ELF-1 (cell line): ENCODE measurements at places on chromosomes 7 and 10.

DNA sequence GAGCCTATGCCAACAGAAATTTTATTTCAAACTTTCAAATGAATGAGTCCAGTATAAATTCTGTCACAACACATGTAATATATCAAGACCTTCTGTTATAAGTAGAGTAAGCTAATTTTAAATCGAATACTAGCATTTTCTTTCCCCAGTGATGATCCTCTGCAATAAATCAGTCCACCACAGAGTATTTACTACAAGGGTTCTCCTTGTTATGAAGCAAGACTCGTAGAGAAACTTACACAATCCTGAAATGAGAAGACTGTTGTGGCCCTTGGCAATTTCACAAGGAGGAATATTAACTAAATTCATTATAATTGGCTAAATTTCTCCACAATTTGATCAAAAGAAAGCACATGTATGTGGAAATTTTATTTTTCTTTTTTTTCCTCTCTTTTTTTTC lies 312.4 kb upstream of the DGKB start:
- no peak for DNase-seq

DNA sequence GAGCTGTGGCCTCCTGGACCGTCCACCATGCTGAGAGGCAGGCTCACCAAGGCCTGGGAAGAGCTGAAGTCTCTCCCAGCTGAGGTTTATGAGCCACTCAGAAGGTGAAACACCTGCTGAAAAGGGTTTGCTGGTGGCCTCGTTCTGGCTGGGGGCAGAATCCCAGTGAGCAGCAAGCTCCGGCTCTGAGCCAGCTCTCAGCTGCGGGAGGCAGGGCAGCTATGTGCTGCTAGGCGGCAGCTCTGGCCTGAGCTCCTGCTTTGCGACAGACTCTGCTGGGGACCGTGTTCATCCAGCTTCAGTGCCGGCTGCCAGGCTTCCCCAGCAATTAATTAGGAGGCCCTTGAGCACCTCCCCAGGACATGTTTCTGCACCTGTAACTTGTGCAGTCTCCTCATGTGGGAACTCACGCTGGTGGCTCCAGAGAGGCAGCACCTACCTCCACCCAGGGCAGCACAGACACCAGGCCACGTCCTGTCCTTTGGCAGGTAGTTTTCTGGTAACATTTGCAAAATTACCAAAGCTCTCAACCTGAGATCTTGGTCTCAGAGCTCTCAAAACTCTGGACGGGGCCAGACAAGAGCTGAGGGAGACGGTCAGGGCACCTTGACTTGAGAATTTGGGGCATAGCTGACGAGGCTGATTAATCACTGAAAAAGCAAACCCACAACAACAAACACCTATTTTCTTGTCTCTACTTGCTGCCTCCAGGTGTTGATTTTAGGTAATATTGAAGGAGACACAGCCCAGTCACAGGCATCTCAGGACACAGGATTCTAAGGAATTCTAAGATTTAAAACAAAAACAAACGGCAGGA lies 185.0 kb downstream of the TCERG1L start:
- DNase-seq, result peak; percentile 53

GRCh38 chr7:37510043-37510634 lies 61.5 kb upstream of the ELMO1 start:
- DNase-seq, result no peak

DNA sequence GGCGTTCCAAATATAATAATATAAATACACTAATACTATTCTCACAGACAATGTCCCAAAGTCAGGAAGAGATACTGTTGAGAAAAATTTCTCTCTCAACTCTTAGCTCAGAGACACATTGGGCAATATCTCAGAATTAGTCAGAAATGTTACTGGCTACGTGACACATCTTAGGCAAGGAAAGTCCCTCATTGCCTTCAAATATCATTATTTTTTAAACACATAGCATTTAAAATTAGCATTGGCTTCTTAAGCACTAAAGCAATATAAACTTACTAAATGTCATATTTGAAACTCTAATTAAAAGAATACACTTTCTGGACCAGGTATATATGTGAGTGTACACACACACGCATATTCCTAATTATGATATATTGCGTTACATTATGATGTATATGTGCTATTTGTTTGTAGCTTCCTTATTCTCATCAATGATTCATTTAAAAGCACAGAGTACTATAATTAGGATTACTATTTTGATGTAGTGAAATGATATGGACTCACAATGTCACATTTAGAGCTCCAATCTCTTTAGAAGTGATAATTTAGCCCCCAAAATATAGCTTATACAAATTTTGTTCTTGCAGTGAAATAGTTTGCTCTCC lies 255.8 kb downstream of the TWIST1 start:
- no peak for DNase-seq

- DNase-seq, result no peak
These were observed 130.6 kb upstream of the LSM8 start for GRCh38 chr7:118053353-118053752.

- DNase-seq, result no peak
These were observed 22.6 kb downstream of the AQP1 start for GRCh38 chr7:30934225-30934624.

DNA sequence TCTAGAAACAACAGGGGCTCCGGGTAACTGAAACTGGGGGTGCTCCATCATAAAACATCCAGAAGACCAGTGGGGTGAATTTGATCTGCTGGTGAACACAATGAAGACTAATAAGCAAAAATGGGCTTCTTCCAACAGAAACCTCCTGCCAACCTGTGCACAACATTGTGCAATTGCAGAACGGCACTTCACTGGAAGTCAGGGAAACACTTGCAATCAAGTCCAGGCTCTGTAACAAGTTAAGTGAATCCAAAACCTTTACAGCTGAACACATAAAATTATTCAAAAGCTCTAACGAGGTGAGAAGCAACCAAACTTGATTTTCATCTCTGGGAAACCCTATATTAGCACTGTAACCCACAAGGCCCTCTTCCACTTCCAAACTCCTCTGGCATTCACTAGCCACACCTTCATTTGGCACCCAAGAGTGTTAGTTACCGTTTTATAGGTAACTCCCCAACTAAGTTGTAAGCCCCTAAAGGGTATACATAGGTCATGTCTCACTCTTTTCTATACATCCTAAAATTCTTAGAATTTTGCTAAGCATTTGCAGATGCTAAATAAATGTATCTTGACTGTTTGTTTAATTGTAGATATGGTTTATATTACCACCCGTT lies 22.0 kb downstream of the IMMP2L start:
- DNase-seq, result no peak

GRCh38 chr7:44212581-44213184 lies 11.9 kb downstream of the YKT6 start:
- DNase-seq, result no peak

GRCh38 chr10:132065491-132066105 lies at the start of gene JAKMIP3:
TSS of gene JAKMIP3 (plus strand) at chr10:132065946. CDS start at chr10:132104809, 38,863 bp downstream.
- DNase-seq, result peak; percentile 83

GRCh38 chr7:136405931-136406777 lies 429.0 kb upstream of the MTPN start:
- peak; percentile 77 for DNase-seq

GRCh38 chr7:101450064-101450463 lies 87.4 kb downstream of the COL26A1 start:
- DNase-seq, result no peak

DNA sequence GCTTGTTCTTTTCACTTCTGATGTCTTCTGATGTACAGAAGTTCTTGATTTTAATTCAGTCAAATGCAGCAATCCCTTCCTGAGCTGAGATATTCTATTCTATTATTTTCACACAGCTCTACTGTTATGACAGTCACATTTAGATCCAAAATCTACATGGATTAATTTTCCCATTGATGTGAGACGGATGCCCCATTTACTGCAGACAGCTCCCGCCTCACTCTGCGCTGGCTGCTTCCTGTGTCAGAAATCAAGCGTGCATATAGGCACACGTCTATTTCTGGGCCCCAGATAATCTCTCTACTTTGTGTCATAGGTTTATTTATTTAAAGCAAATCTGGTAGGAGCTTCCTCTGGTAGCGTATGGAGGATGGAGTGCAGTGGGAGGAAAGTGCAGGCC lies 6.7 kb downstream of the BNIP3 start:
- no peak for DNase-seq

- DNase-seq, result no peak
These were observed 362.0 kb upstream of the NFE2L3 start for GRCh38 chr7:25789701-25790640.

DNA sequence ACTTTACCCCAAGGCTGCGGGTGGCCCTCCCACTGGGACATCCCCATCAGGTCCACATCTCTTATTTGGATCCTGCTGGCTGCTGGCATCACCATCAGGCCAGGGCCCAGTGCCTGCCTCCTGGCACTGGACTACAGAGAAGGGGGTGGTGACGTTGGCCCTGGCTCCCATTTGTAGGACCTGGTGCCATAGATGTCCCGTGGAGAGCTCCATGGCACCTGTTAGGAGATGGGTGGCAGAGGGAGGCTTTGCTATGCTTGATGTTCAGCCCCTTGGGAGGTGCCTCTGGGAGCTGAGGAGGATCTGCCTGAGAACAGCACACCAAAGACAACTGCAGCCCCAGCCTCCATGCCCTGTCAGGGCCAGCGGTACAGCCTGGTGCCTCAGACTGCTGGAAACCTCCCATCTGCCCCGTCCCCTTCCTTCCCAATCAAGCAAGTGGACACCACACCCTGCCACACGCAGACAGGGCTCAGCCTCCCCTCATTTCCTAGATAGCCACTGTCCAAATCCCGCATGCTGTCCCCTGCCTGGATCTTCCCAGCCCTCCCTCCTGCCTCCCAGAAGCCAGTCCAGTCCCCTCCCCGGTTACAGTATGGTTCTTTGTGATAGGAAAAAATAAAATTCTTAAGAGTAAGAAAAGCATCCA lies 230.0 kb upstream of the GRB10 start:
- no peak for DNase-seq

GRCh38 chr7:15571301-15571878 lies 9.6 kb upstream of the AGMO start:
- DNase-seq, result no peak

- peak; percentile 50 for DNase-seq
These were observed 38.0 kb downstream of the INPP5A start for GRCh38 chr10:132575320-132576201.

- DNase-seq, result no peak
These were observed 18.1 kb upstream of the AKR1E2 start for GRCh38 chr10:4807761-4808507.

DNA sequence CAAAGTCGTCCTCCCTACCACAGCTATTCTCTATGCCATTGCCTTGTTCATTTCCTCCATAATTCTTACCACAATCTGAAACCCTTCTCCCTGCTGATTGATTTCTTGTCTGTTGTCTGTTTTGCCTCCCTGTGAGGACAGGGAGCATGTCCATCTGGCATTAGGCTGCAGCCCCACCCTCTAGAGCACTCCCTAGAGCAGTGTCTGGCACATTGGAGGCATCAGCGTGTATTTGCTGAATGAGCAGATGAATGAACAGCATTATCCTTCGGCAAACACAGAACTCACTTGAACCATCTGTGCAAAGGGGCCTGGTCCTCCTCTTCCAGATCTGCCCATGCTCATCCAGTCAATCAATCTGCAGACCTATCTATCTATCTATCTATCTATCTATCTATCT lies 5.1 kb upstream of the DMBT1 start:
- no peak for DNase-seq

- no peak for DNase-seq
These were observed 16.2 kb upstream of the NME8 start for GRCh38 chr7:37832194-37832593.

DNA sequence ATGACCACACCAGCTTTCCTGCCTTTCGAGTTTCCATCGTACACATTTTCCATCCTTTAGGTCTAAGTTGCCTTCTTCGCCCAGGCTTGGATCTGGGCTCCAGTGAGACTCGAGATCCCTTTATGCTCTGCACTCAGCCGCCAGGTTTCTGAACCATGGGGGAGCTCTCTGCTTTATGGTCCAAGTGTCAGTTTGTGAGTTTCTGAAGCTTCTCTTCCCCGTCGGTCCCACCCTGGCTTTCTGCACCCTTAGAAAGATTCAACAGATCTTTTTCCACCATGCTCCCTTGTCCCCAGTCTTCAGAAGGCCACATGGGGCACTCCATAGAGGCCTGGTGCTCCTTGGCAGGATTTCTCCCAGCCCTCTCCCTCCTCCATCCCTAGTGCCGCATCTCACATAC lies 402.0 kb downstream of the PTPRN2 start:
- DNase-seq, result no peak

DNA sequence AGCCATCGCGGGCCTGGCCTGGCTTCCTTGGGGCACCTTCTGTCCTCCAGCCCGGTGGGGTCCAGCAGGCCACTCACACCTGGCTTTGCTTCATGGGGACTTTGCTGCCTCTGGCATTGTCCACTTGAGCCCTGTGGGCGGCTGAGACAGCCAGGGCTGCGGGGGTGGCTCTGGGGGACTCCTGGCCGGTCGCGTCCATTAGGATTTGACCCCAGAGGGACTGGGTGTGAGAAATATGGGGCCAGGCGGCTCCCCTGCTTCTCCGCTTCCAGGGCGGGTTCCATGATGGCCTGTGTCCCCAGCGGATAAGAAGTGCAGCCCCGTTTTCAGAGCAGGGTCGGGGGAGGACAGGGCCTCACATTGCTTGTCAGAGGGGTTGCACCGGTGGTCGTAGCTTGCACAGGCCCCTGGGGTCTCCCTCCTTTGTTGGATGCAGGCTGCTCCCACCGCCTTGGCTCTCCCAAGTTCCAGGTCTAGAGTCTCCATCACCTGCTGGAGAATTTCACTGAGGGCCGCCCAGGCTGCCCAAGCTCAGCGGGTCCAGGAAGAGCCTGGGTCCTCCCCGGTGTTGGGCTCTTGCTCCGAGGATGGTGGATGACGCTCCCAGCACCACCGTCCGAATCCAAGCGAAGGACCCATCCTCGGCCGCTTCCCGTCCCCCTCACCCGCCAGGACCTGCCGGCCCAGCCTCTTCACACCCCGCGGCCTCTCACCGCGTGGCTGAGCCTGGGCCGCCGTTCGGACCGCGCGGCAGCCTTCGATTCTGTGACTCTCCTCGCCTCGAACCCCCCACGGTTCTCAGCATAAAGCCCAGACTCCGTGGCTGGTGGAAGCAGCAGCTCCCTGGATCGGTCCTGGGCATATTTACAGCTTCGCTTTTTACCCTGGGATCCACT lies 140.1 kb downstream of the DYNC2I1 start:
- peak; percentile 23 for DNase-seq

GRCh38 chr7:91759205-91759863 lies 121.2 kb downstream of the MTERF1 start:
- peak; percentile 85 for DNase-seq

DNA sequence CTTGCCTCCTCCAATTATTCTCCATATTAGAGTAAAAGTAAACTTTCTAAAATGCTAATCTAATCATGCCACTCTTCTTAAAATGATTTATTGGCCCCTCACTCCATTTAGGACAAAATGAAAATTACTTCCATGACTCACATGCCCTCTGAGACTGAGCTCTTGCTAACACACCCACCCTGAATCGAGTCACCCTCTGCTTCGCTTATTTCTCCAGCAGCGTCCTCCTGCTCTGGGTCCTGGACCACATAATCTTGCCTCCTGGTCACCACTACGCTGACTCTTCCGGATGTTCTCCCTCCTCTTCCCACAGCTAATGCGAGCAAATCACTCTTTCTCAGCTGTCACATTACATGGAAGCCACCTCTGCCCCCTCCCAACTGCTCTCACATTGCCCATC lies 384.0 kb upstream of the FZD8 start:
- DNase-seq, result no peak

DNA sequence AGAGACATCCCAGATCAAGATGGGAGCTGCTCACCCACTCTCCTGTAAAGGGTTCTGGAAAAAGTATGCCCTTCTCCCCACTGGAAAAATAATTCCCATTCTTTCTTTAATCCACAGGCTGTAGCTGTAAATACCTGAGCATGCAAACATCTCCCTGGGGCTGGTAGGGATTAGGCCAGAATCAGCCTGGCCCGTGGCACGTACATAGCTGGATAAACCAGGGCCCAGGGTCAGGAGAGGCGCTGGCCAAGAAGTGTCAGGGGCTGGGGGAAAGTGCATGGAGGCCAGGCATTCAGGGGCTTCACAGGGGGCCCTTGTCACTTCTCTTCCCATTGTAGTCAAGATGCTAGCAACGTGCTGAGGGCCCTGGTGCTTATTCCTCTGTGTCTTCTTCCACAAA lies 30.7 kb upstream of the AQP1 start:
- DNase-seq, result peak; percentile 74
